ENCODE measurements at places on chromosomes 2 and 18.
A peak's percentile ranks its signal among the peaks of the same experiment; 100 is the strongest.

DNA sequence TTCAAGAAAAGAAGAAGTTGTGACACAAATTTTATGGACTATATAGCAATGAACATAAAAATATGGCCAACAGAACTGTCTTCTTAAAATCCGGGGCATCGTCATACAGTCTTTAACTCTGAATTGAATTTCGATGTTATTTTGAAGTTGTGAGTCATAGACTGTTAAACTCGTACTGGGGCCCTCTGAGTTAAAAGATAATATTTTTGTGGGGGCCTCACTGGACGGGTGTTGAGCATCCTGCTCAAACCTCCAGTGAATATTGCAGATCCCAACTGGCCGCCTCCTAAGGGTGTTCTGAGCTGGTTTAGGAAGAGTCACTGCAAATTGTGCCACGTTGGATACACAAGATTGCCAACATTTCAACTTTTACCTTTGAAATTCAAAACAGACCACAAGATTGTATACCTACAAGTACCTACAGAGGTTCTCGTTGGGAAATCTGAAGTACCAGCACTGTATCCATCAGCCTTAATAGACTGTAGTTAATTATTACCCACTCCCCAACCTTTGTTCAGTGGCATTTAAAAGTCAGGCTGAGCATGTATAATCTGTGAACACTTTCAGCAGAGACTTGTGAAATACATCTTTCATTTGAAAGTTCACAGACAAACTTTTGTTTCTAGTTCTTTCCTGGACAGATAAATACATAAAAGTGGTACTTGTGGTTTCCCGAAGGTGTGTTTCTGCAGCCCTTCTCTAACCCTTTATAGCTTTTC lies 27.8 kb downstream of the KLHL23 start:
- no peak for DNase-seq

- no peak for DNase-seq
Observed at GRCh38 chr2:191272064-191272463, 26.9 kb downstream of the MYO1B start.

- DNase-seq = no peak
Observed at GRCh38 chr2:149365931-149366583, 35.7 kb downstream of the LYPD6 start.

DNA sequence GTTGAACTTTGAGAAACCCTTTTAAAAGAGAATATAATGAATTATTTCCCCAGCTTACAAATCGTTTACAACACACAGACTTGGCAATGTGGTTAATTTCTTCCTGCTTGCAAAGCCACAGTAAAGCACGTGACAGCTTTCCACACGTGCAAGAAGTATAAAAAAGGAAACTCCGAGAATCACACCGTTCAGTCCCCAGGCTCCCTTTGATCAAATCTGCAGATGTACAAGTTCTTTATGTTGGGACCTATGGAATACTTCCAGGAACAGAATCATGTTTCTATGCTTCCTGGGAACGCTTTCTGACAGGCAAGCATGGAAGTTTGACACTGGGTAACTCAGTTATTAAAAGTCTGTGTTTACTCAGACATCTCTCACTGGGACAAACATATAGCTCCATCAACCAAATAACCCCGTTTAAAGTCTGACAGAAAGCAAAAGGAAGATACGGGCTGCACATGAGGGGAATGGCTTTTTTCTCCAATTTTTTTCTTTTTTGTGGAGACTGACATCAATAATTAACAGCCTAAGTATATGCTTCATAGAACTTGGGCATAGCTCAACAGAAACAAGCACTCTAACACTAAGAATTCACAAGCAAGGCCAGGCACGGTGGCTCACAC lies 134.8 kb downstream of the EIPR1 start:
- peak; percentile 17 for DNase-seq

DNA sequence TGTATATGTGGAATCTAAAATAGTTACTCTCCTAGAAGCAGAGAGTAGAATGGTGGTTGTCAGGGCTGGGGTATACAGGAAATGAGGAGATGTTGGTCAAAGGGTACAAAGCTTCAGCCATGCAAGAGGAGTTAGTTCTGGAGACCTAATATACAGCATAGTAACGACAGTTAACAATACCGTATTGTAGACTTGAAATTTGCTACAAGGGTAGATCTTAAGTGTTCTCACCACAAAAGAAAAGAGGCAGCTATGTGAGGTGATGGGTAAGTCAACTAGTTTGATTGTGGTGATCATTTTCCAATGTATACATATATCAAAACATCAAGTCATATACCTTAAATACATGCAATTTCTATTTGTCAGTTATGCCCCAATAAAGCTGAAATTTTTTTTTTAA lies 98.2 kb upstream of the CYP1B1 start:
- no peak for DNase-seq

DNA sequence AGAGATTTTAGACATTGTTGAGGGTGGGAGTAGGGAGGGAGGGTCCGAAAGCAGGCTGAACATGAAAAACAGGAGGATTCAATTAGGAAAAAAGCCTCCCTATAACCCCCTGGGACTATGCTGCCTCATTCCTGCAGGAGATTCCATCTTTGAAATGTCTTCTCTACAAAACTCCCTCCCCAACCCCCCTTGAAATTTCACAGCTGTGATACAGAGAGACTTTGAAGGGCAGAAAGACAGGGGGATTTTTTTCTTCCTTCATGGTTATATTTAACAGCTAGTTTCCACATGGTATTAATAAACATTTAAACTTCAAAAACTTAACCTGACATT lies 57.6 kb downstream of the TRIB2 start:
- no peak for DNase-seq

DNA sequence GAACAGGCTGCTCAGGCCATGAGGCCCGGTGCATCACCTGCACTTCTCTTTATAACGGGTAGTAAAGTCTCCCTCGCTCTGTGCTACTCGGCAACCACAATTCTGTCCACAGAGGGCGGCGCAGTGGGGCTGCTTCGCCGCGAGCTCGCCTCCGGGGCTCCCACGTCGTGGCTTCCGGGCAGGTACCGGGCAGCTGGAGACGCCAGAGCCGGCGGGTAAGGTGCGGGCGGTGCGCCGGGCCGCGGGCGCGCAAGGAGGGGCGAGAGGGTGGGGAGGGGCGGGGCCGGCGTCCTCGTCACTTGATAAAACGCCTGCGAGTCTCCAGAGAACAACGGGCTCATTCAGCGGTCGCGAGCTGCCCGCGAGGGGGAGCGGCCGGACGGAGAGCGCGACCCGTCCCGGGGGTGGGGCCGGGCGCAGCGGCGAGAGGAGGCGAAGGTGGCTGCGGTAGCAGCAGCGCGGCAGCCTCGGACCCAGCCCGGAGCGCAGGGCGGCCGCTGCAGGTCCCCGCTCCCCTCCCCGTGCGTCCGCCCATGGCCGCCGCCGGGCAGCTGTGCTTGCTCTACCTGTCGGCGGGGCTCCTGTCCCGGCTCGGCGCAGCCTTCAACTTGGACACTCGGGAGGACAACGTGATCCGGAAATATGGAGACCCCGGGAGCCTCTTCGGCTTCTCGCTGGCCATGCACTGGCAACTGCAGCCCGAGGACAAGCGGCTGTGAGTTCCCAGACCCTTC lies at the start of gene ITGA6:
ITGA6 (plus strand) TSS at position 331 of the 734 bp plus-strand sequence.
- DNase-seq = no peak

DNA sequence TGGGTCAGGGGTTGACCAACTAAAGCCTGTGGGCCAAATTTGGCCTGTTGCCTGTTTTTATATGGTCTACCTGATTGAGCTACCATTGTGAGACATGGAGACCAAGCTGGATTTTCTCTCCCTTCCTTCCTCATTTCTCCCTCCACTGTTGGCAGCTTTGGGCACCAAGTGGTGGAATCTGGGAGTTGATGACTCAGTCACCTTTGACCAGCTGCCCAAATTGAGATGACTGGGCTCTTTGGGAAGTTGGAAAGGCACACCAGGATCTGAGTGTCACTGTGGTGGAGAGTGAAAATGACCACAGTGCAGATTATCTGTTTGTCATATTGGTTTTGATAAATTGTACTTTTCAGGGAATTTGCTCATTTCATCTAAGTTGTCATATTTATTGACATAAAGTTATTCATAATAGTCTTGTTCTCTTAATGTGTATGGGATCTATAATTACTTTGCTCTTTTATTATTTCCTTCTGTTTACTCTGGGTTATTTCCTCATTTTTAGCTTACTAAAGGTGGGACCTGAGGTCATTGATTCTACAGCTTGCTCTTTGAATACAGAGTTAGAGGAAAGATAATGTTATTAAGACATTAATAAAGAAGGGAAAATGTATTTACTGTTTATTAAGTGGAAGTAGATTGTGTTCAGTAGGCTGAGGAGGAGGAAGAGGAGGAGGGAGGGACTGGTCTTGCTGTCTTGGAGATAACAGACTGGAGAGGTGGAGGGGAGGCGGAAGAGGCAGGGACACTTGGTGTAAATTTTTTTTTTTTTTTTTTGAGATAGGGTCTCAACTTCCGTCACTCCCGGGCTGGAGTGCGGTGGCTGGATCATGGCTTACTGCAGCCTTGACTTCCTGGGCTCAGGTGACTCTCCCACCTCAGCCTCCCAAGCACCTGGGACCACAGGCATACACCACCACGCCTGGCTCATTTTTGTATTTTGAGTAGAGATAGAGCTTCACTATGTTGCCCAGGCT lies 31.8 kb downstream of the AGFG1 start:
- no peak for DNase-seq

GRCh38 chr2:33535421-33535820 lies 59.0 kb downstream of the RASGRP3 start:
- no peak for DNase-seq

DNA sequence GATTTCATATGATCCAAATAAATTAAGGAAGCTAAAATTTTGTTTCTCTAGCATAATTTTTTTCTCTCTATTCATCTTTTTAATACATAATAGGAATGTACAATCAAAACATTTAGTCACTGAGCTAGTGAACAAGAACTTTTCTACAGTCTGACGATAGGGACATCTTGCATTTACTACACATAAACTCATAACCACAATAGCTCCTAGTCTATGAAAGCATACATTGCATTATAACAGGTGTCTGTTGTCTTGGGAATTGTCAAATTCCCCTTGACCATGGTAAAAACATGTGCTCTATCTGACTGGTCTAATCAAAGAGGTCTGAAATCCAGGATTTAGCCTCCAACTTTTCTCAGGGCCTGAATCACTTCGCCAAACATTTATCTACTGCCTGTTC lies 144.8 kb downstream of the FAM124B start:
- DNase-seq = no peak
